Breast epithelium (tissue), 4 donors: ENCODE measurements at places on chromosomes 1 and 21. TPM values are rescaled to one million over a fixed set of nuclear protein-coding genes. Genes with fewer than 3 reads are reported as not detected.

- DNase-seq: no peak
These were observed 657 bp upstream of the HNRNPU start for GRCh38 chr1:244865028-244865371.

DNA sequence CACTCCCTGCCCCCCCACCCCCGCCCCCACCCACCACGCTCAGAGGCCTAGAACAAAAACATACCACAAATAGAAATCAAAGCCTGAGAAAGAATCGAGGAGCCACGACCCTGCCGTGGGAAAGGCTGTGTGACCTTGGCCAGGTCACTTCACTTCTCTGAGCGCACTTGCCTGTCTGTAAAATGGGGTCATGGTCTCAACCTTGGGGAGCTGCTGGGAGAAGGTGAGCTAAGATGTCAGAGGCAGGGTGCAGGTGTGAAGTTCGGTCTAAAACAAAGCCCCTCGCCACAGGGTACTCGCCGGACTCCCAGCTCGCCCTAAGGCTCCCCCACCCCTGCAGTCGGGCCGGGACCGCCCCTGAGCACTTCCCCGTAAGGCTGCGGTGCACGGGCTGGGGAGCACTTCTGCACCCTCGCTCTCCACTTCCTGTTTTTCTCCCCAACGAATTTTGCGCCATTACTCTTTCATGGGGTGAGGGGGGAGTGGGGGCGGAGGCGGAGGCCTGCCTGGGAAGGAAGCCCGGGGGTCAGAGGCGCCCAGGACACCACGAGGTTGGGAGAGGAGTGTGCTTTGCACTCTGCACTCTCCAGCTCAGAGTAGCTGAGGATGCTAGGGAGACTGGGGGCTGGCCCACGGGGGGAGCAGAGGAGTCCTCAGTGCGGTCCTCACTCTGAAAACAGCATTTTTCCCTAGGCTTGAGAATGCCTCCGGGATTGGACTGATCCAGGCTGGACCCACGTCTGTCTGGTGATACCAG lies 21.9 kb upstream of the PIK3CD start:
- no peak for DNase-seq

DNA sequence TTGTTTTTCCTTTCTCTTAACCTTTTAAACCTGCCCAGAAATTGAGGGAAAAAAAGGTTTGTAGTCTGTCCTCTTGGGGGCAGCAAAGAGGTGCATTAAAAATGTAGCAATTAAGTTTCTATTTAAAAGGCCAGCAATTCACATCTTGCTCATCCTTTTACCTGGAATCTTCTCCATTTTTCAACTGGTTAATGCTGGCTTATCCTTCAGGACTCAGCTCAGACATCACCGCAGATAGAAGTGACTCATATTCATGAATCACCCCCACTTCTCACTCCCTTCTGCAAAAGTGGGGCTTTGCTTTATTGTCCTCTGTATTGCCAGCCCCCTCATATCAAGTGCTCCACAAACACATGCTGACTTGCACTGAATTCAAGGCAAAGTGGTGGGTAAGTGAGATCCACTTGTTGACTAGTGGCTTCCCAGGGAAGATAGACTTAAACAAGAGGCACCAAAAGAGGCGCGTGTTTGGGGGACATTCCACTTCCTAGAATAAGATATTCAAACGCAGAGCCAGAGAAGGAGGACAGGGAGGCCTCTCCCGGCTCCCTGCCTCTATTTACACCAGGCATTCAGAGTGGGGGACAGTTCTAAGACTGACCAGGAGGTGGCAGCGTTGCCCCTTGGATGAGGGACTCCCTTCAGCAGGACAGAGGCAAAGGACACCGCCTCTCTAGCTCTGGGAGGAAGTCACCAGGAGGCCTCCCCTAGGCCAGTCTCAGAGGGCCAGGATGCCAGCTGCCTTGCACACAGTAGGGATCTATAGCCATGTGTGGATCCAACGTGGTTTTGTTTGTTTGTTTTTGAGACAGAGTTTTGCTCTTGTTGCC lies 23.2 kb upstream of the ZNF648 start:
- peak; percentile 86 for DNase-seq

GRCh38 chr1:231420299-231420958 lies 1.7 kb downstream of the EGLN1 start:
- no peak for DNase-seq

DNA sequence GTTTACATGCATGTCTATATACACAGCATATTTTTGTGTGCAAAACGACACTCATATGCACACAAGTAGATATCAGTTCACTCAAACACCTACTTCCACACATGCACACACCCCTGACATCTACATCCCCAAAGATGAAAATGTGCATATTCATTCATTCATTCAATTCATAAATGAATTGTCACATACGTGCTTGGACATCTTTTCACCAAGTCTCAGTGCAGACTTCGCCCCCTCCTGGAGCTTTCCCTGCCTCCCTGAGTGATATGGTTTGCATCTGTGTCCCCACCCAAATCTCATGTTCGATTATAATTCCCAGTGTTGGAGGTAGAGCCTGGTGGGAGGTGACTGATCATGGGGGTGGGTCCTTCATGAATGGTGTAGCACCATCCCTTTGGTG lies 53.1 kb downstream of the CAMK2N1 start:
- no peak for DNase-seq

DNA sequence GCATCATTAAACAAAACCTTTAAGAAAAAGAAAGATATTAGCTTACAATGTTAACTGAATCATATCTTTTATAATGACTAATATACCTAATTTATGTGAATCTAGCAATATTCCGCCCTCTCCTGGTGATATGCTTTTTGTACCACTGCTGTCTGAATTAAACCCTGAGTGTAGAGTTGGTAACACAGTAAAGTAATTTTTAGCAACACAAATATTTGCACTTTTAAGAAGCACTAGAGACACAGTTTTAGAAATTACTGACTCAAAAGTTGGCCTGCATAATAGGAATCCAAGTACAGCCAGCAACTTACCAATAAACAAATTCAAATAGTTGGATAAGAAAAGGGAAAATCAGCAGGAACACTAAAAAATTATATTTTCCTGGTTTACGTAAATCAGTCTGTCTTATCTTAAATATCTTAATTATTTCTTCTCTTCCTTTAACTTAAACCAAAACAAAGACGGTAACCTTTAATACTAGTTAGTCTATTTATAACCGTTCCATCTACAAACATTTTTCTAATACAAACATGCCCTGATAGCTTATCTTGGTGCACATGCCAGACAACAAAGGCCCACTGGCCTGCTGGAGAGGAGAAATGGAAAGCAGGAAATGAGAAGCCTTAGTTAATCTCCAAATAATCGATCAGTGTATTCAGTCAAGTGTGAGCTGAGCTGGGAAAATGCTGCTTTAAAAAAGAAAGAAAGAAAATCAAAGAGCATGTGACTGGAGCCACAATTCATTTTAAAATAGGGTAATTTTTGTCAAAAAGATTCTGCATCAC lies 246.0 kb downstream of the RERE start:
- DNase-seq: no peak

Gene OR6K3
- not detected for total RNA-seq

Gene LMX1A
- not detected for total RNA-seq

Gene TRIM17
- 9.5 TPM for total RNA-seq

Gene TAS1R1
- total RNA-seq: 0.16 TPM
